Activated CD8-positive, alpha-beta memory T cell treated with anti-CD3 and anti-CD28 coated beads, Interleukin-2, amount 50 U/mL, for 48 hours (primary cell): ENCODE measurements at places on chromosomes 7 and 10.
A peak's percentile ranks its signal among the peaks of the same experiment; 100 is the strongest.

- no peak for DNase-seq
Observed at GRCh38 chr10:70679498-70679897, 7.2 kb downstream of the ADAMTS14 start.

DNA sequence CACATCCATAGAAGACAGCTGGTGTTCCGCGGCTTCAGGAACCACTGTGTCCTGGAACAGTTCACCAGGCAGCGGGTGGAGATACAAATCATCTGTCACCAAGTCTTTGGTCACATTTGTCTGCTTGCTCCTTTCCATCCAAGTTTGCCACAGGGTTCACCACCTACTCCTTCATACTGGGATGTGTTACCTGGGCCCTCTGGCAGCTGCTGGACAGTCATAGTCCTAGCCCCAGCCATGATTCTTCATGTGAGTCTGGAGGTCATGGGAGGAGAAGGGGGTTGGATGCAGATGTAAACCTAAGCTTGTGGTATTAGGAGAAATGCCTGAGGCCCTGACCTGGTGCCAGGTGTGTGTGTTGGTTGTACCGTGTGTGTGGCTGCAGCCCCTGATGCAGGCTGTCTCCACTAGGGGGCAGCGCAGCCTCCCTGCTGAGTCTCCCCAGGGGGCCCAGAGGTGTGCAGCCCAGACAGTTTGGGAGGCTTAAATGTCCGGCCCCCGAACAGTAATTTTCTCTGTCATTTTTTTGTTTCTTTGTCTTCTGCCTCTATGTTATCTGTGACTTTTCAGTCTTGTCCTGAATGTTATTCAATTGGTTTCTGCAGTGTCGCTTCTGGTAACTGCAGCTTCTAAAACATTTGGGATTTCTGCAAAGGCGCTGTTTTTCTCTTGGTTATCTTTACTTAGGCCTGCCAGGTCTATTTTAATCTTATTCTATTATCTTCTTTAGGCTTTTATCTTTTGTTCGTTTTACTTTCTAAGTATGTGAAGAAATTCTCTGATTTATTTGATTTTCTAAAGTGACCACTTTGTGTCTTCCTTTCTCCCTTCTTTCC is 14.8 kb downstream of the NPS start:
- peak; percentile 75 for DNase-seq

DNA sequence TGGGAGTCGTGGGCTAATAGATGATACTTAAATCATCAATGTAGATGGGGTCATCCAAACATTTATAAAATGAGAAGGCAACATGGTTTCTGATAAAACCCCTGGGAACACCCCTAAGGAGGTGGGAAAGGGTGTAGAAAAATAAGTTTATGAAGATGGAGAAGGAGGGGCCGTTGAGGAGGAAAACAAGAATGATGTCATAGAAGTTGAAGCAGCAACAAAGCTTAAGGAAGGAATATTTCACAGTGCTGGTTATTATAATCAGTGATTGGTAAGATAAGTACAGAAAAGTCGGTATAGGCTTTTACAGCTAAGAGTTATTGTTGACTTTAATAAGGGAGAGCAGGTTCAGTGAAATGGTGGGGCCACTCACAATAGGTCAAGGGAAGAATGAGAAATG is 9.0 kb upstream of the HIBADH start:
- no peak for DNase-seq

GRCh38 chr7:30091491-30091912 is 43.3 kb upstream of the MTURN start:
- no peak for DNase-seq
